ENCODE measurements at places on chromosomes 1 and 21. TPM values are rescaled to one million over a fixed set of nuclear protein-coding genes. Genes with fewer than 3 reads are reported as not detected.

GRCh38 chr1:193539731-193540459, 353.5 kb upstream of the B3GALT2 start:
- H3K36me3 ChIP-seq: no peaks in the 10 kb centered on the region
- H3K27me3 ChIP-seq: no peaks in the 10 kb centered on the region
- no peak for DNase-seq
- H3K27ac ChIP-seq: no peak overlapping the region
- no peaks in the 10 kb centered on the region for H3K4me1 ChIP-seq

DNA sequence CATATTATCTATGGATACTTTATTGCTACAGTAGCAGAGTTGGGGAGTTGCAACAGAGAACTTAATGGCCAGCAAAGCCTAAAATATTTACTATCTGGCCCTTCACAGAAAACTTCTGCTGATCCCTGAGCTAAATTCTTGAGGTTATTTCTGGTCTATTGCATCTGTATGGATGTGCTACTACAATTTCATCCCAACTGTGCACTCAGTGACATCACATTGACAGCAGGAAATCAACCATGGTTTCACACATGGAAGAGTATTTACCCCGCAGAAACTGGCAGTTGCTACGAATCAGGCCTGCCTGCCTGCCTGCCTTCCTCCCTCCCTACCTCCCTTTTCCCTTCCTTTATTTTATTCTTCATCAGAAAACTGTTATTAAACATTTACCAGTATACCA, 12.1 kb downstream of the CLCA2 start:
- H3K36me3 ChIP-seq: no peaks in the 10 kb centered on the region
- H3K4me3 ChIP-seq: no peak overlapping the region
- H3K4me1 ChIP-seq: no peaks in the 10 kb centered on the region
- H3K27ac ChIP-seq: no peak overlapping the region
- DNase-seq: no peak

- H3K4me3 ChIP-seq: no peak overlapping the region
- no peak overlapping the region for H3K27ac ChIP-seq
- no peaks in the 10 kb centered on the region for H3K4me1 ChIP-seq
- H3K27me3 ChIP-seq: no peaks in the 10 kb centered on the region
- no peak for DNase-seq
Measured at GRCh38 chr1:14442669-14443068, 155.8 kb upstream of the KAZN start.

DNA sequence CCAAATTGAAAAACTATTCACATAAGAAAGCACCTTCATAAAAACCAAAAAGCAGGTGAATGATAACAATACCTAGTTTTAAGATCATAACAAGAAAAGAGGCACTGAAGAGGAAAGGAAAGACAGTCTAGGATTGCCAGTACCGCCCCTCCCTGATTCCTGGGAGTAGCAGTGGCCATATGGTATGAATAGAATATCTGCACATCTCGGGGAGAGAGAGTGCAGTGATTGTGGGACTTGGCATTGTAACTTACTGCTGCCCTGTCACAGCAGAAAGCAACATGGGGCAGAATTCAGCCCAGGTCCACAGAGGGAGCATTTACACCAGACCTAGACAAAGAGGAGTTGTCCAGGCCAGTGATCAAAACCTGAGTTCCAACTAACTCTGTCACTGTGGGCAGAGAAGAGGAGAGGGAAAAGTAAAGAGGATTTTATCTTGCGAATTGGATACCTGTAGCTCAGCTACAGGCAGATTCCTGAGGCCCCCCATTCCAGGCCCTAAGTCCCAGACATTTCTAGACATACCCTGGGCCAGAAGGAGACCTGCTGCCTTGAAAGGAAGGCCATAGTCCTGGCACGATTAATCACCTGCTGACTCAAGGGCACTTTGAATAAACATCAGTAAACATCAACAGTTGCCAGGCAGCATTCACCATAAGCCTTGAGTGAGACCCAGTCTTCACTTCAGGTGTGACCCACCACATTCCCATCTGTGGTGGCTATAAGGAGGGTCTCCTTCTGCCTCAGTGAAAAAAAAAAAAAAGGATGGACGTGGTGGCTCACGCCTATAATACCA, 397.5 kb downstream of the TGFB2 start:
- H3K4me3 ChIP-seq: no peak overlapping the region
- no peak overlapping the region for H3K27ac ChIP-seq
- no peaks in the 10 kb centered on the region for H3K4me1 ChIP-seq
- no peak for DNase-seq
- H3K27me3 ChIP-seq: no peaks in the 10 kb centered on the region

Gene LCE1F
- total RNA-seq: not detected

DNA sequence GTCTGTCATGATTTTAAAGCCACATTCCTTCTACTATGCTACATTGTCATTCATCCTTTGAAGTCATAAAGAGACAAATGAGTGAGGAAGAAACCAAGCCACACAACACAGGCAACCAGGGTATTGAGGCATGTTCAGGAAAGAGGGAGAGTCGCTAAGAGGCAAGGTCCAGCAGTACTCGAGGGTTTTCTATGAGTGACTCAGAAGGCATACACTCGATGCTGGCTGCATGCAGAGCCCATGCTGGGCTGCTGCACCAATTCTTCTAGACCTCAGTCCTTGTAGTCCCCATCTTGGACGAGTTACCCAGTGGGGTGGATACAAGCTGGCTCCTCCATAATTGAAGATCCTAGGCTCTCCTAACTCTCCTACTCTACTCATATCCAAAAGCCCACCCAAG, 57.6 kb downstream of the OLFML2B start:
- no peak for DNase-seq
- H3K27me3 ChIP-seq: no peaks in the 10 kb centered on the region
- peaks cover 28% of the 10 kb centered on the region for H3K4me1 ChIP-seq
- H3K27ac ChIP-seq: no peak overlapping the region
- H3K4me3 ChIP-seq: no peak overlapping the region
- no peaks in the 10 kb centered on the region for H3K36me3 ChIP-seq

DNA sequence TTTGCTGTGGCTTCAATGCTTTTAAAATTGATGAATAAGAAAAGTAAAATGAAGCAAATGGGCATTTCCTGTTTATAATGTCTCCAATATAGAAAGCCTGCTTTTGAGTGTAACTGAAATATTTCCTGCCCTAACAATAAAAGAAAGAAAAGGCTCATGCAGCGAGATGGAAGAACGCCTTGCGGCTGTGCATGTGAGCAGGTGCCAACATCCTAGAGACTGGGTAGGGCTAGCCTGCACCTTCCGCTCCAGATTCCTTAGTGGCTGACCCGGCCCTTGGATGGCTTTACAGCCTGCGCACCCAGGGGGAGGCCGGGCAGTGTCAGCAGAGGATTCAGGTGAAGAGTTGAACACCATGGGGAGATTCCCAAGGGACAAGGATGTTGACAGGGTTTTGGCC, 21.8 kb downstream of the CNIH3 start:
- H3K27ac ChIP-seq: no peak overlapping the region
- no peaks in the 10 kb centered on the region for H3K27me3 ChIP-seq
- no peaks in the 10 kb centered on the region for H3K36me3 ChIP-seq
- H3K4me3 ChIP-seq: no peak overlapping the region
- DNase-seq: no peak
- no peaks in the 10 kb centered on the region for H3K4me1 ChIP-seq

Measured in thoracic aorta (tissue), 2 donors.